Activated T-cell treated with anti-CD3 and anti-CD28 coated beads, Interleukin-2, amount 50 U/mL, for 72 hours (primary cell): ENCODE measurements at places on chromosomes 2 and 18. TPM values are rescaled to one million over a fixed set of nuclear protein-coding genes. Genes with fewer than 3 reads are reported as not detected.

DNA sequence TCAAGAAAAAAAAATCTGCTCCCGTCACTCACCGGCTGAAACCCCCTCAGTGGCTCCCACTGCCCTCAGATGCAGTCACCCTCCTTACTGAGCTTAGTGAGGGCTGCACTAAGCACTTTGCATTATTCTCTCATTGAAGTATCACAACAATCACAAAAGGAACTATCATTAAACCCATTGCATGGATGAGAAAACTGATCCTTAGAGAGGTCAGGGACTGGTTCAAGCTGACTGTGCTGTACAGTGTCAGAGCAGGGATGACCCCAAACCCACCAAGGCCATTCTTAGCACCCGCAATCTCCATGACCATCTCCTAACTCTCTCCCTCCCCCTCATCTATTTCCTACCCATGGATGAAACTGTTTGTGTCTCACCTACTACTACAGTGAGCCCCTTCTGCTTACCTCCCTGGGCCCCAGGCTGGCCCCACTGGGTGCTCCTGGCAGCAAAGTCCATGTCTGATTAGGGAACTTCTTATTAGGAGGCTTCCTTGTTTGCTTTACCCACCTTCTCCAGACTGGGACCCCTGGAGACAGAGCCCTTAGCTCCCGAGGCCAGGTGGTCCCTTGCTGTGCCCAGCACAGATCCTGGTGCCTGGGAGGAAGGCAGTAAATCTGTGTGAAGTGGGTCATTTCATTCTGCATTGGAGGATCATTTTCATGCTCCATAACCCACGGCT is 139.3 kb upstream of the ID2 start:
- no peak for DNase-seq
- H3K36me3 ChIP-seq, result peaks cover 1% of the 10 kb centered on the region
- H3K27ac ChIP-seq, result peak overlapping the region; percentile 96

GRCh38 chr18:40821596-40822243 is 1133.3 kb upstream of the PIK3C3 start:
- no peaks in the 10 kb centered on the region for H3K36me3 ChIP-seq
- no peaks in the 10 kb centered on the region for H3K4me1 ChIP-seq
- no peak overlapping the region for H3K27ac ChIP-seq
- H3K4me3 ChIP-seq, result no peak overlapping the region

GRCh38 chr18:48433541-48433940 is 24.4 kb upstream of the ZBTB7C start:
- H3K4me3 ChIP-seq, result no peak overlapping the region
- no peaks in the 10 kb centered on the region for H3K4me1 ChIP-seq
- H3K36me3 ChIP-seq, result no peaks in the 10 kb centered on the region
- no peak overlapping the region for H3K27ac ChIP-seq
- peaks cover 44% of the 10 kb centered on the region for H3K27me3 ChIP-seq

DNA sequence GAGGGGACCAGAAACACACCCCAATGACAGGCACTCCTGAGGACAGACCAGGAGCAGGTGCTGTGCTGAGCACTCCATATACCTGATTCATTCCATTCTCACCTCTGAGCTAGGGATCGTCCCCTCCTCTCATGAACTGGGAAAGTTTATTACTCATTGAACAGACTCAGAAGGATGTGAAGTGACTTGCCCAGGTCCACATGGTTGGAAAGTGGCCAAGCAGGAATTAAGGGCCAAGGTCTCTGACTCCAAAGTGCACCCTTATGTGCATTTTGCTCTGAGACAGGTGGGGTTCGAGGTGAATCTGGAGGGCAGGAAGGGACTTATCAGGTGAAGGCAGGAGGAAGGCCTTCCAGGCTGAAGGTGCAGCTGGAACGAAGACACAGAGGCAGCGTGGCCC is 25.1 kb upstream of the PLB1 start:
- no peaks in the 10 kb centered on the region for H3K36me3 ChIP-seq
- H3K4me1 ChIP-seq, result peaks cover 41% of the 10 kb centered on the region
- H3K27ac ChIP-seq, result no peak overlapping the region
- H3K27me3 ChIP-seq, result peaks cover 4% of the 10 kb centered on the region
- no peak for DNase-seq
- no peak overlapping the region for H3K4me3 ChIP-seq

The ANO7 gene
- total RNA-seq, result 0.72 TPM

GRCh38 chr2:189254268-189254883 is 74.8 kb upstream of the COL5A2 start:
- no peak overlapping the region for H3K4me3 ChIP-seq
- no peaks in the 10 kb centered on the region for H3K27me3 ChIP-seq
- H3K4me1 ChIP-seq, result peaks cover 30% of the 10 kb centered on the region
- H3K36me3 ChIP-seq, result peaks cover 2% of the 10 kb centered on the region
- no peak overlapping the region for H3K27ac ChIP-seq
- DNase-seq, result no peak

The ABCG5 gene
- total RNA-seq, result not detected

DNA sequence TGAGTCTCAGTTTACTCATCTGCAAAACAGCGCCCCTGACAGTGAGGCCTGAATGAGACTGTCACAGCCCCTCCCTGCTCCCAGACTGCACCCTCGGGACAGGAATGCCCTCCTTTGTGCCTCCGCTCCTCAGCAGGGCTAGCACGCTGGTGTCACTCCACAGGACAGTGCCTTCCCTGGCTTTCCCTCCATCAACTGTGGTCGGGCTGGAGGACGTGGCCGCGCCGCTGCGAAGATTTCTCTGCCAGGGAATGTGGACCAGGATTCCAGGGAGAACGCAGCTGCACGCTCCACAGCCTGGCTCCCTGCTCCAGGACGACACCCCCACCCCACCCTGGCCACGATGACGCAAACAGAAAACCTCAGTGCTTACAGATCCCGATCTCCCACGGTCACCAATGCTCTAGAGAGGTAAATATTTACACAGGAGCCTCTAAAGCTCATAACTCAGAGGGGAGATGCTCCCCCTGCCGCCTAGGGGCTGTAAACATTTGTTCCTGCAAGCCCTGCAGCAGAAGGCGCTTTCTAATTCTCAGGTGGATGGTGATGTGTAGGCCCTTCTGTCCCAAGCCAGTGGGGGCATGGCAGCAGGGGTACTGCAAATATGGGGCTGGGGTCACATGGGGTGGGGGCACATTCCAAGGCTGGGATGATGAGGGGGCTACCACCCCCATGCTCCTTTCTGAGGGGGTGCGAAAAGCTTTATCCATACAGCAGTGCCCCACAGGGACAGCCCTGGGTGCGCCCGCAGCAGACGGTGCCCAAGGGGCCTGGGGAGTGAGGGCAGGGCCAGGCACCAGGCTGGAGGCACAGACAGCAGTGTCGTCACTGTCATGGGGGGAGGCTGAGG is 12.4 kb downstream of the HS6ST1 start:
- peaks cover 6% of the 10 kb centered on the region for H3K4me1 ChIP-seq
- H3K36me3 ChIP-seq, result no peaks in the 10 kb centered on the region
- no peak for DNase-seq

DNA sequence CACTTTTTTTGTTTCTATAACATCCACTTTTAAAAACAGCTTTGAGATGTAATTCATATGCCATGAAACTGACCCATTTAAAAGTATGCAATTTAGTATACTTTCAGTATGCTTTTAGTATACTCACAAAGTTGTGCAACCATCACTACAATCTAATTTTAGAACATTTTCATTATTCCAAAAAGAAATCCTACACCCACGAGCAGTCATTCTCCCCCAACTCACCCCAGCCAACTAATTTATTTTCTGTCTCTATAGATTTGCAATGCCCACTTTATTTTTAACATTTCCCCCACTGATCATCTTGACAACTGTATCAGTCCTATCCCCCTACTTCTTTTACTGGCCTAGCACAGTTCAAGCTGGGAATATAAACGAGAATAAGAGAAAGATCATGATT is 39.1 kb downstream of the FAM98A start:
- peaks cover 1% of the 10 kb centered on the region for H3K4me1 ChIP-seq
- no peak overlapping the region for H3K4me3 ChIP-seq
- no peak overlapping the region for H3K27ac ChIP-seq
- peaks cover 4% of the 10 kb centered on the region for H3K36me3 ChIP-seq
- DNase-seq, result no peak

The ONECUT2 gene
- 0.02 TPM for total RNA-seq

GRCh38 chr2:4291430-4291829 is 588.1 kb downstream of the DCDC2C start:
- H3K4me1 ChIP-seq, result no peaks in the 10 kb centered on the region
- no peaks in the 10 kb centered on the region for H3K36me3 ChIP-seq
- no peak overlapping the region for H3K27ac ChIP-seq

The CDK5R2 gene
- not detected for total RNA-seq

The TEX51 gene
- total RNA-seq, result not detected

The PLB1 gene
- total RNA-seq, result 0.72 TPM

The NCKAP5 gene
- total RNA-seq, result not detected

The ARMC9 gene
- 2.1 TPM for total RNA-seq

DNA sequence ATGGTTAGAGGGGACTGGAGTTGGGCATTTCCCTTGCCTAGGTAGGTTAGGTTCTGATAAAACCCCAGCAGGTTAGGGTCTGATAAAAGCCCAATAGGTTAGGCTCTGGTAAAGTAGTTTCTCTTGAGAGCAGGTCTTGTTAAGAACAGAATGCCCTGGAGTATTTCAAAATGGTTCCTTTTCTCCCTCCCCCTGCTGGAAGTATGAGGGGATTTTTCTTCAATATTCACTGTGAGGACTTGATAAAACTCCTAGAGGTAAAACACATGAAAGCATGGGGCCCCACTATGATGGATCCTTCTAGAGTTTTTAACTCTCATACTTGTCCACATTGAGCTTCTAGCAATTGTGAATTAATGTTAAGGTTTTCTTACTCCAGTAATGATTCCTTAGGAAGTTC is 27.6 kb downstream of the ANKAR start:
- no peak overlapping the region for H3K27ac ChIP-seq
- no peaks in the 10 kb centered on the region for H3K27me3 ChIP-seq
- H3K4me3 ChIP-seq, result no peak overlapping the region
- H3K4me1 ChIP-seq, result peaks cover 9% of the 10 kb centered on the region

The ST8SIA5 gene
- total RNA-seq, result 0.09 TPM

- H3K4me1 ChIP-seq, result no peaks in the 10 kb centered on the region
- no peak for DNase-seq
- H3K27ac ChIP-seq, result no peak overlapping the region
Measured at GRCh38 chr18:41058351-41059125, 896.5 kb upstream of the PIK3C3 start.

DNA sequence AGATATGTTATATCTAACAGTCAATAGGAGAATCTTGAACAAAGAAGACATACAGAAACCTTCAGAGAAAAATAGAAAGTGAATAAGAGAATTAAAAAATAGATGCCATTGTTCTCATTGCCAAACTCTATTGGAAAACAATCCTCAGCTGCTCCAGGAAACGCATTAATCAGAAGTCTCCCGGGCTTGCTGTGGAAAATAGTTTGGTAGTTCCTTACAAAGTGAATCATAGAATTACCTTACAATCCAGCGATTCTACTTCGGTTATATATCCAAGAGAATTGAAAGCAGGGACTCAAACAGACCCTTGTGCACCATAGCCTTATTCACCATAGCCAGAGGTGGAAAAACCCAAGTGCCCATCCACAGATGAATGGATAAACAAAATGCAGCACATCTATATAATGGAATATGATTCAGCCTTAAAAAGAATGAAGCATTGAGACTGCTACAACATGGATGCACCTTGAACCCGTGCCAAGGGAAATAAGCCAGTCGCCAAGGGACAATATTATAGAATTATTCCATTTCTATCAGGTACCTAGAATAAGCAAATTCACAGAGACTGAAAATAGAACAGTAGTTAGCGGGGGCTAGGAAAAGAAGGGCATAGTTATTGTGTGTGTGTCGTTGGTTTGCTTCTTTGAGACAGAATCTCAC is 21.9 kb upstream of the CHRNA1 start:
- DNase-seq, result no peak
- no peak overlapping the region for H3K4me3 ChIP-seq
- no peak overlapping the region for H3K27ac ChIP-seq

DNA sequence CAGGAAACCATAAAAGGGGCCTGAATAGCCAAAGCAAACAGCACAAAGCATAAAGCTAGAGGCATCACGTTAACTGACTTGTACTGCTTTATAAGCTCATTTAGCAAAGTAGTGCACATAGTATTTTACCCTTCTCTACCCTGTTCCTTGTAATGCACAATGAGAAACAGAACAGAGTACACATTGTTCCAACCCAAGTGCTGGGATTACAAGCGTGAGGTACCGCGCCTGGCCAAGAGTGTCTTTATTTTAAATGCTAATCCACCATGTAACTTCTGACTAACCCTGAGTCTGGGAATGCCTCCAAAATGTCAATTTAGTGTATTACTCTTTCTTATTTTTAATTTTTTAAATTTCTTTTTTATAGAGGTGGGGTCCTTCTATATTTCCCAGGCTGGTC is 46.4 kb upstream of the STON1 start:
- H3K36me3 ChIP-seq, result no peaks in the 10 kb centered on the region
- DNase-seq, result no peak
- H3K27me3 ChIP-seq, result no peaks in the 10 kb centered on the region
- H3K4me1 ChIP-seq, result no peaks in the 10 kb centered on the region

DNA sequence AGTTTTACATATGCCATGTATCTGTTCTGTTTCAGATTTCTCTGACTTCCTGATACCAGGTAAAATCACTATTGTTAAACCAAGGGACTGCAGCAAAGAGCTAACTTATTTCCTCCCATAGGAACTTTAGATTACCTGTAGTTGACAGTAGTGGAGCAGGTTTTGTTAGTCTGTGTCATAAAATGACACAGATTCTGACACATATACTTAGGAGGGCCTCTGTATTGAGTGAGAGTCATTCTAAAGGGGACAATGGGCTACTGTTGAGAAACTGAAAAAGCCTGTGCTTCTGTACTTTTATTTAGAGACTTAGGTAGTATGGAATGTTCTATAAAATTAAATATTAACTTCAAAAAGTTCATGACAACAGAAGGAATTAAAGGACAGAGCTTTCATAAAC is 48.2 kb downstream of the KCMF1 start:
- no peak for DNase-seq
- H3K36me3 ChIP-seq, result peaks cover 3% of the 10 kb centered on the region
- no peak overlapping the region for H3K4me3 ChIP-seq

GRCh38 chr2:165376571-165376975 is 92.9 kb upstream of the CSRNP3 start:
- H3K27me3 ChIP-seq, result no peaks in the 10 kb centered on the region
- H3K36me3 ChIP-seq, result no peaks in the 10 kb centered on the region
- no peak overlapping the region for H3K4me3 ChIP-seq
- H3K27ac ChIP-seq, result no peak overlapping the region
- no peak for DNase-seq

The MC5R gene
- not detected for total RNA-seq

The IGFBP5 gene
- not detected for total RNA-seq

GRCh38 chr2:157256626-157257025 is 879 bp upstream of the GALNT5 start:
- H3K4me3 ChIP-seq, result no peak overlapping the region
- H3K36me3 ChIP-seq, result no peaks in the 10 kb centered on the region

- no peaks in the 10 kb centered on the region for H3K27me3 ChIP-seq
- peaks cover 36% of the 10 kb centered on the region for H3K36me3 ChIP-seq
- no peak for DNase-seq
- peaks cover 14% of the 10 kb centered on the region for H3K4me1 ChIP-seq
- no peak overlapping the region for H3K27ac ChIP-seq
- no peak overlapping the region for H3K4me3 ChIP-seq
Measured at GRCh38 chr2:161321944-161322648, 13.9 kb downstream of the PSMD14 start.

The AP1S3 gene
- 5.2 TPM for total RNA-seq

The KCNE4 gene
- not detected for total RNA-seq

- no peaks in the 10 kb centered on the region for H3K4me1 ChIP-seq
- H3K27me3 ChIP-seq, result peaks cover 13% of the 10 kb centered on the region
- no peaks in the 10 kb centered on the region for H3K36me3 ChIP-seq
- no peak overlapping the region for H3K4me3 ChIP-seq
Measured at GRCh38 chr2:70615222-70615621, 61.6 kb upstream of the TGFA start.

- DNase-seq, result no peak
- no peak overlapping the region for H3K4me3 ChIP-seq
- H3K27me3 ChIP-seq, result no peaks in the 10 kb centered on the region
- H3K36me3 ChIP-seq, result no peaks in the 10 kb centered on the region
Measured at GRCh38 chr2:37705191-37705590, 33.7 kb upstream of the CDC42EP3 start.

The SERPINB11 gene
- total RNA-seq, result not detected
